SJCRH30 (cell line): ENCODE measurements at places on chromosomes 5 and 9. TPM values are rescaled to one million over a fixed set of nuclear protein-coding genes. Genes with fewer than 3 reads are reported as not detected.

- no peak for DNase-seq
- no peaks in the 10 kb centered on the region for H3K4me1 ChIP-seq
- no peak overlapping the region for H3K27ac ChIP-seq
- no peaks in the 10 kb centered on the region for H3K27me3 ChIP-seq
These were observed 7.9 kb downstream of the WWC1 start for GRCh38 chr5:168299372-168299771.

DNA sequence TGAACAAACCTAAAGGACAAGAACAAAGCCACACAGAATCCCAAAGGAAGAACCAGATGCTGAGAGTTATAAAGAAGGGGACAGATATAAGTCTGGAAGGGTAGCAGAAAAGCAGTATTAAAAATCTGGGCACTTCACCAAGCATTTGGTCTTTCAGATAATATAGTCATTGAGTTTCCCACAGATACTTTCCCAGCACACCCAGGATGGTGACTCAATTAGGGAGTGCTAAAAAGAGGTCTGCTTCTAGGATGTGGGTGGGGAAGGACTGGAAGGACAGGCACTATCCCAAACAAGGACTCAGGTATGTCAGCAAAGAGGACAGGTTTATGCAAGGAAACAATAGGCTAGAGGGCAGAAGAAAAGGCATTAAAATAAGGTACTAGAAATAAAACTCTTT is 59.3 kb downstream of the DIAPH1 start:
- H3K4me3 ChIP-seq: no peak overlapping the region
- peaks cover 15% of the 10 kb centered on the region for H3K4me1 ChIP-seq
- H3K27me3 ChIP-seq: no peaks in the 10 kb centered on the region
- no peak for DNase-seq

DNA sequence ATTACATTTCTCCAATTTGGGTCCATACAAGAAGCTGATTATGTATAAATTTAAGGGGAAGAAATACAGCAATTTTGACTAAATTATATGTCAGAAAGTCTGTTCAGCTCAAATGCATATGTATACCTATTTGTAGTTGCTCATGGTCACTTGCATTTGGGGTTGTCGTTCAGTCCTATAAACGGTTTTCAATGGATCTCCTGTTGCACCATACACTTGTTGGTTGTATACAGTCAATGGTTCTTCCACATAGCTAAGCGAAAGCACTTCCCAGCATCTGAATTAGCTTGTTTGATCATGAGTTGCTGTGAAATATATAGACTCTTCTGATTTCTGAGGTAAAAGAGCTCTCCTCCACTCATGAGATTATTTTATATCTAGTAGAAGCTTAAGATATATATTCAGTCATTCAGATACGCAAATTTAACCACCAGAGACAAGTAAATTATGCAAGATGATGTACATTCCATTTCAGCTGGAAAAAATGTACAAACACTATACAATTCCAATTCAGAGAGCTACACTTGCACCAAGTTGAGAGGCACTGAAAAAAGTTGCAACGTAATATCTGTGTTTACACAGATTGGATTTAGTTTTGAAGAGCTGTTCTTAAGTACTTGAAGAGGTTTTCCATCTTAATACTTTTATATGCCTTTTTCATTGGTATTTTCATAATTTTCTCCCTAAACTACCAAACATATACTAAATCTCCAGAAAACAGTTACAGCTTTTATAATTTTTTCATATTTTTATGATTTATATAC is 64.4 kb upstream of the POU5F2 start:
- no peak overlapping the region for H3K27ac ChIP-seq
- H3K27me3 ChIP-seq: no peaks in the 10 kb centered on the region
- no peak for DNase-seq
- H3K36me3 ChIP-seq: no peaks in the 10 kb centered on the region

DNA sequence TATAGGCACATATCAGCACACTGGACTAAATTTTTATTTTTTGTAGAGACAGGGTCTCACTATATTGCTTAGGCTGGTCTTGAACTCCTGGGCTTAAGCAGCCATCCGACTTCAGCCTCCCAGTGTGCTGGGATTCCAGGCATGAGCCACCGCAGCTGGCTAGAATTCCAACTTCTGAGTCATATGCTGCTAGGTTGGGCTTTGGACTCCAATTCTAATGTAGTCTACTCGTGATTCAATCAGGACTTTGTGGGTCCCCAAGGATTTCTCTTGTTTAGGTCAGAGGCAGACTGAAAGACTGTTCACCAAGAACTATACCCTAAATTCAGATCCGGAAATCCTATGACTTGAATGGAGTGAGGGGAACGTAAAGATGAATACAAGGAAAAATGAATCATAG is 68.2 kb upstream of the CHD1 start:
- no peak for DNase-seq
- H3K4me3 ChIP-seq: no peak overlapping the region
- H3K36me3 ChIP-seq: no peaks in the 10 kb centered on the region
- H3K27ac ChIP-seq: no peak overlapping the region

DNA sequence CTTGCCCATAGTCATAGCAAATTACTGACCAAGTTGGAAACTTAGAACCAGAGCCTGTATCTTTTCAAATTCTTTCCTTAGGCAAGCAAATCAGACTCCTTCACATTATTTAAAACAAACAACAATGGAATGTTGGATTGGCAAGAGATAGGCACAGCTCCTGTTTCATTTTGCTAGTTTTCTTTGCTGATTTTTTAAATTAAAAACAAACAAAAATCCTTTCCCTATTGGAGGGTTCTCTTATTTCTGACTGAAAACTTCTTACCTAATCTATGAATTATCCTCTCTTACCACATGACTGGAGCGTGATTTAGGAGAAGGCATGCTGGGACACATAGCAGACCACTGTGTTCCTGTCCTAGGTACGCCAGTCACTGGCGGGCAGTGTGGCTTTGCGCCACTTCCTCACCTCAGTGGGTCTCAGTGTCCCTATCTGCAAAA is 63.0 kb downstream of the TTC39B start:
- DNase-seq: no peak
- no peaks in the 10 kb centered on the region for H3K27me3 ChIP-seq
- H3K4me1 ChIP-seq: no peaks in the 10 kb centered on the region
- no peak overlapping the region for H3K4me3 ChIP-seq
- H3K27ac ChIP-seq: no peak overlapping the region

DNA sequence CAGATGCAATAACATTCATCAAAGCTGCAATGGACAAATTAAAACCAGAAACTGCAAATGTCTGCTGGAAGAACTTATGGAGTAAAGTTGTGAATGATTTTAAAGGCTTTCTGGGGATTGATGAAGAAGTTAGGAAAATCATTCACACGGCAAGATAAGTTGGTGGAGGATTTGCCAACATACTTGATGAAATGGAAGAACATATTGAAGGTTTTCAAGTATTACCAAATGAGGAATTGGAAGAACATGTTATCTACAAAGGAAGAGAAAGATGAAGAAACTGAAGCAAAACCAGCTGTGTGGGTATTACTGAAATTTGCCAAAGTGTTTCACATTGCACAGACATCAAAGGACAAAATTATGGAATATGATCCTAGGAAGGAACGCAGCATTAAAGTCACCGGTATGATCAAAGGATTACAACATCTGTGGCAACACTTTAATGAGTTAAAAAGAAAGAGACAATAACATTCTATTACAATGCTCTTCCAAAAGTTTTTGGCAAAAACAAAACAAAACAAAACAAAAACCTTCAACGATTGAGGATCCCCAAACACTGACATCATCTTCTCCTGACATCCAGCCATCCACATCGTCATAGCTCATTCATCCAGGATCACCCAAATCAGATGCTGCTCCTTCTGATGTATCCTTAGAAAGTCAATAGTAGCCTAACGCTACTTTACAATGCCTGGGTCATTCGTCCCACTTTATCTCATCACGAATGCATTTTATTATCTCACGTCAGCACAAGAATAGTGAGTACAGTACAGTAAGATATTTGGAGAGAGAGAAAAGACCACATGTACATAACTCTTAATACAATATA is 61.3 kb upstream of the SMC5 start:
- H3K4me3 ChIP-seq: no peak overlapping the region
- H3K4me1 ChIP-seq: no peaks in the 10 kb centered on the region
- DNase-seq: no peak
- no peaks in the 10 kb centered on the region for H3K27me3 ChIP-seq
- no peaks in the 10 kb centered on the region for H3K36me3 ChIP-seq

DNA sequence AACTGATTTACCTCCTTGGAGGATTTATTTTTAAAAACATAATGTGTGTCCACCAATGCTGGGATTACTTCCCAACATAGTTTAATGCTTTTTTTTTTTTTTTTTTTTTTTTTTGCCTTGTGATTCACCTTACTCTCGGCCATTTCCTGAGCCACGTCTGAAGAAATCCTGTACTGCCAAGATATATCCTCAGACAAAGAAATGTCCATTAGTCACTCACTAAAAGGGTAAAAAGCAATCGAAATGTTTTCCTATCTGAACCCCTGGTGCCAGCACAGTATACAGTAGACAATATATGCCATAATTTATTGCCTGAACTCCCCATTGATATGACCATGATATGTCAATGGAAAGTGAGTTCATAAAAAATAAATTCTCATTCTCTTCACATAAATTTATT is 344.1 kb downstream of the BNC2 start:
- H3K36me3 ChIP-seq: no peaks in the 10 kb centered on the region
- peaks cover 14% of the 10 kb centered on the region for H3K4me1 ChIP-seq

DNA sequence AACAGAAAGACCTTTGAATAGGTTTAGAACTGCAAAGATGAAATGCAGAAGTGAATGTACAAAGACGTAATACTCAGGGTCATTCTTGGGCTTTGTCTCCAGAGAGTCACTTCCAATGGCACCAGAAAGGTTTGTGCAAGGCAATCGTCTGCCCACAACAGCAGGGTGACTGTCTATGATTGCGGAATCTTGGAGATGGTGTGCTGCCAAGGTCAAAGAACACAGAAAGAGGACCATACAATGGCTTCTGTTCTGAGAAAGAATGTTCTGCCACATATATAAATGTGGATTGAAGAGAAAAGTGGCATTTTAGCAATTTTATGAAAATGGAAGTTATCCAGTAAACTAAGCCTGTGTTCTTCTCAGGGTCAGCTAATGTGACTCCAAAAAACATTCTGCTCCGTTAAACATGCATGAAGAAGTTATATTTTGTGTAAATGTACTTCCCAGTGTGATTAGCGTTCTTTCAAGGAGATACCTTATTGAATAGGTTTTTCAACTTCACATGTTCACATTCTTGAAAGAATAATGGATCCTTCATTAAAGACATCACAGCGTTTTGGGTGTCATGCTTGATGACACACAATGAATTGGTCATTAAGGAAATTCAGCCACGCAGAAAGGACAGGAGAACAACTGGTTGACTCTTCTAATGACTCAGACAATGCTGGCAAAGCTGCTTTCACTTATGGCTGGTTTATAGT is 73.4 kb upstream of the CDH6 start:
- no peak overlapping the region for H3K4me3 ChIP-seq
- no peak for DNase-seq
- H3K27me3 ChIP-seq: no peaks in the 10 kb centered on the region

DNA sequence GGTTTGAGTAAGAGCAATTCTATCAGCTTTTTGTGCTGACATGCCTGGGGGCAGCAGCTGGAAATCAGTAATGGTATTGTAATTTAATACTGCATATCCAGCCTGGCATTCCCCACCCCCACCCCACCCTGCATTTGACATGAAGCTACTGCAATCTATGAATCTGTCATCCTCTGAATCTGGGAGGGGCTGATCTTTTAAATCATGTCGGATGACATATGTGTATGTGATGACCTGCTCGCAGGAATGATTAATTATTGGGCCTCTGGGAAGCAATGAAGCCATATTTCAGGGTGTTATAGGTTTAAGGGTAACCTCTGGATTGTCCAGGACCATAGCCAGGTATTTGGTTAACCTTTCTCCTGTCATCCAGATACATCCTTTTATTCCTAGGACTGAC is 64.6 kb upstream of the RASGRF2 start:
- H3K27me3 ChIP-seq: no peaks in the 10 kb centered on the region
- no peak overlapping the region for H3K4me3 ChIP-seq
- peaks cover 13% of the 10 kb centered on the region for H3K4me1 ChIP-seq
- H3K36me3 ChIP-seq: peaks cover 8% of the 10 kb centered on the region

- no peak for DNase-seq
- H3K27ac ChIP-seq: no peak overlapping the region
- H3K4me1 ChIP-seq: no peaks in the 10 kb centered on the region
- no peaks in the 10 kb centered on the region for H3K36me3 ChIP-seq
These were observed 15.6 kb downstream of the PLEKHG4B start for GRCh38 chr5:107526-107925.

DNA sequence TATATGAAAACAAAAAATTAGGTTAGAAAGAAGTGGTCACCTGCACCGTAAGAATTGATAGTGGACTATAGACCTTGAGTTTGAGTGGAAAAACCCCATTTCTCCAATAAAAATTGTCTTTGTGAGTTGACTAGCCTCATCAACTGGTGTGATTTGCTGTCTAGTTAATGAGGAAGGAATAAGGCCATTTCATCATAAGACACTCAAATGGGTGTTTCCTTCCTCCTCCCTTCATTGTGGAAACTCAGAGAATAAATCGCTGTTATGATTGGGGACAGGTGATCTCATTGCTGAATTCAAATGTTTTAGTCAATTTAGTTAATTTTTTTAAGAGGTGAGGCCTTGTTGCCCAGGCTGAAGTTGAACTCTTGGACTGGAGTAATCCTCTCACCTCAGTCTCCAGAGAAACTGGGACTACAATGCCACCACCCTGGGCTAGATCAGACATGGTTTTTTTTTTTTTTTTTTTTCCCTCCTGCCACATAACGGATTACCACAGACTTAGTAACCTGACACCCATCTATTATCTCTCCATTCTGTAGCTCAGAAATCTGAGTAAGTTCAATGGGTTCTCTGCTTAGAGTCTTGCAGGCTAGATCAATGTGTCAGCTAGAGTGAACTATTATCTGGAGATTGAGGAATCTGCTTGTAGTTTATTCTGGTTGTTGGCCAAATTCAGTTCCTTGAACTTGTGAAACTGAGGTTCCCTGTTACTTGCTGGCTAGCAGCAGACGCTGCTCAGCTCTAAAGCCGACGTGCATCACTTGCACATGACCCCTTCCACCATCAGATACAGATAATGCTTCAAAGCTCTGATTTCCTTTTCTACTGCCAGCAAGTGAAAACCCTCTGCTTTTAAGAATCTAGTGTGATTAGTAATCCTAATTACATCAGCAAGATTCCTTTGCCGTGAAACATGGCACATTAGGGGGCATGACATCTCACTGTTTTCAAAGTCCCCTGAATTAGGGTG is 663.8 kb upstream of the CDH9 start:
- no peak overlapping the region for H3K4me3 ChIP-seq
- no peaks in the 10 kb centered on the region for H3K27me3 ChIP-seq
- no peaks in the 10 kb centered on the region for H3K36me3 ChIP-seq

The SCGB3A1 gene
- total RNA-seq: not detected in 2 replicates

The DND1 gene
- 0.41 and 1.8 TPM in 2 replicates for total RNA-seq

The MED7 gene
- 14.0 and 16.4 TPM in 2 replicates for total RNA-seq

The CRHBP gene
- total RNA-seq: not detected in 2 replicates

The GPX8 gene
- 42.9 and 46.0 TPM in 2 replicates for total RNA-seq

The RBM18 gene
- 23.9 and 29.4 TPM in 2 replicates for total RNA-seq

The COL23A1 gene
- total RNA-seq: not detected in 2 replicates

The TMEM171 gene
- not detected in 2 replicates for total RNA-seq

The TBC1D2 gene
- total RNA-seq: 1.4 and 1.8 TPM in 2 replicates

The DPM2 gene
- total RNA-seq: 44.7 and 46.4 TPM in 2 replicates

The TSSK1B gene
- total RNA-seq: 0.08 TPM in 1 of 2 replicates, not detected in the other

The SPATA6L gene
- 0.28 TPM in 1 of 2 replicates, not detected in the other for total RNA-seq
